ENCODE measurements at places on chromosomes 3 and 15.

DNA sequence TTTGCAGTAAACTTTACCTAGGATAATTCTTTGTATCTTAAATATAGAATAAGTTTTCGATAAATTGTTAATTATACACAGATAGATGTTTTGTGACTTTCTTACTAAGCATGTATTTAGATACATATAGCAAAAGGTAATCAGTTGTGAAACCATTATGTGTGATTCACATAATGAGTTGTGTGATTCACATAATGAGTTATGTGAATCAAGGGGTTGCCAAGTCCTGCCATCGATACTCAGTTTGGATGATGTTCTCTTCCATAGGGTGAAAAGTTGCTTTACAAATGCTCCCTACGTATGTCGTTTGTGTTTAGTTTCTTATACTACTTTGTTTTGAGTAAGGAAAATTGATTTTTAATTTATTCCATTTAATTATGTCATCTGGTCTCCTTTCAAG, 682.1 kb downstream of the MECOM start:
- no peak for DNase-seq

- no peak for DNase-seq
Measured at GRCh38 chr3:101938262-101938847, 89.0 kb downstream of the NFKBIZ start.

DNA sequence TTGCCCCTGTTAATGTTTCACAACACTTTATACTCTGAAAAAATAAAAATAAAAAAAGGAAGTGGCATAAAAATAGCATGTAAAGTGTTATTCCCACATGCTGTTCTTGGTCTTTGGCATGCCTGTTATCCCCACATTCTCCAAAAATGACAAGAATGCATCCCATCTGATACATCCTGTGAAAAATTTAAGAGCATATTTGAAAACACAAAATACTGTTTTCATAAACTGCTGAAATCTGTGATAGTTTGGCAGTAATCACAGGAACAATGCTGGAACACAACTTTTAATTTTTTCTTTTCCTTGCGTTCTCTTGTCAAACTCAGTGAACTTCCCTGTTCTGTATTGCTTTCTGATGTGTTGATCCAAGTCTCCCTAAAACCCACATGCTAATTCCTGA, 288.8 kb downstream of the ROBO2 start:
- no peak for DNase-seq

- no peak for DNase-seq
Measured at GRCh38 chr3:67335813-67336212, 318.6 kb downstream of the SUCLG2 start.

DNA sequence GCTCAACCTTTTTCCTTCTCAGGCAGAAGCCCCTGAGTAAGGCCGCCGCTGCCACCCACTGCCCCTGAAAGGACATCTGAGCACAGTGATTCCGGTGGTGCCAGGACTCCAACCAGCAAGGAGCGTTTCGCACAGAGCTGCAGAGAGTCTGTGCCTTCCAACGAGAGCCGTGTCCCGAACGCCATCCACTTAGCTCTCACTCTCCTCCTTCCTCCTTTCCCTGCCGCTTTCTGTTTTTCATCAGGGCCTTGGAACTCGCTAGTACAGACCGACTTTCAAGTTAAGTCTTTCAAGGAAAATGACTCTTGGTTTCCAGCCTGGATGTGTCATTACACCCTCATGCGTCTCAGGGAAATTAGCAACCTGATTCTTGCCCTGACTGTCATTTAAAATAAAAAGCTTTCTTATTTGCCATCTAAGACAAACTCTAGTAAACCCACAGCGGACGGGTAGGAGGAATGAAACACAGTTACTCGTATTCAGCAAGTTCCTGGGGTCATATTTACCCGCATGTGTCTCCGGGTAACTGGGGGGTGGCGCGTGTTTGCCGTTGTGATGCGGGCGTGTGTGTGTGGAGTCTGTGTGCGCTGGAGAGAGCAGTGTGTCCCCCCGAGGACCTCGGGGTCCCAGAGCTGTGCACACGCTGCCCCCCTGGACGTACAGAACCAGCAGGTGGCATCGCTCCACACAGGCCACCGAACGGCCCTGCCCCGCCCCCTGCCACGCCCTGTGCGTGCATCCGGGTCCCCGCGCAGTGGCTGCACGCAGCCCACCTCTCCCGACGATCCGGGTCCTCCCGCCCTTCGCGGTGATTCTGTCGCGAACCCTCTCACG, 30.4 kb upstream of the ALDH1A3 start:
- peak; percentile 48 for DNase-seq
